Coronary artery (tissue), 2 donors: ENCODE measurements at places on chromosomes 6 and 20.

- DNase-seq: no peak
Measured at GRCh38 chr20:25537890-25538289, 47.4 kb downstream of the NINL start.

DNA sequence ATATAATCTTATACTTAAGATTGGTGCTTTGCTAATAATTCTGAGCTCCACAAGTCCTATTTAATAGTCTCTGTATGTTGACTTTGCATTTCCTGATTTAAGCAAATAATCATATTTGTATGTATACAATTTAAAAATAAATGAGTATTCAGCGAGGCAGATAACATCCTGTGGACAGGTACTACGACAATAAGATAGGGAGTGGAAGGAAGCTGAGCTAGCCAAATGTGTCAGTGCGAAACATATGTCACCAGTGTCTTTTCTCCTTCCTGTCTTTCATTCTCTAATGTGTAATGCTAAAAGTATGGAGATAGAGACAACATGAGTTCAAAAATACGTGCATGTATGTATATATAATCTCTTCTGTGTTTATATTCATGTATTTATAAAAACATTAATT, 359.6 kb upstream of the KCNQ5 start:
- no peak for DNase-seq

- DNase-seq: no peak
Measured at GRCh38 chr20:62475027-62475771, 596 bp downstream of the GATA5 start.

GRCh38 chr6:5108536-5109150, 23.5 kb downstream of the PPP1R3G start:
- DNase-seq: no peak

GRCh38 chr6:136501096-136501495, 49.1 kb downstream of the MAP7 start:
- DNase-seq: no peak

DNA sequence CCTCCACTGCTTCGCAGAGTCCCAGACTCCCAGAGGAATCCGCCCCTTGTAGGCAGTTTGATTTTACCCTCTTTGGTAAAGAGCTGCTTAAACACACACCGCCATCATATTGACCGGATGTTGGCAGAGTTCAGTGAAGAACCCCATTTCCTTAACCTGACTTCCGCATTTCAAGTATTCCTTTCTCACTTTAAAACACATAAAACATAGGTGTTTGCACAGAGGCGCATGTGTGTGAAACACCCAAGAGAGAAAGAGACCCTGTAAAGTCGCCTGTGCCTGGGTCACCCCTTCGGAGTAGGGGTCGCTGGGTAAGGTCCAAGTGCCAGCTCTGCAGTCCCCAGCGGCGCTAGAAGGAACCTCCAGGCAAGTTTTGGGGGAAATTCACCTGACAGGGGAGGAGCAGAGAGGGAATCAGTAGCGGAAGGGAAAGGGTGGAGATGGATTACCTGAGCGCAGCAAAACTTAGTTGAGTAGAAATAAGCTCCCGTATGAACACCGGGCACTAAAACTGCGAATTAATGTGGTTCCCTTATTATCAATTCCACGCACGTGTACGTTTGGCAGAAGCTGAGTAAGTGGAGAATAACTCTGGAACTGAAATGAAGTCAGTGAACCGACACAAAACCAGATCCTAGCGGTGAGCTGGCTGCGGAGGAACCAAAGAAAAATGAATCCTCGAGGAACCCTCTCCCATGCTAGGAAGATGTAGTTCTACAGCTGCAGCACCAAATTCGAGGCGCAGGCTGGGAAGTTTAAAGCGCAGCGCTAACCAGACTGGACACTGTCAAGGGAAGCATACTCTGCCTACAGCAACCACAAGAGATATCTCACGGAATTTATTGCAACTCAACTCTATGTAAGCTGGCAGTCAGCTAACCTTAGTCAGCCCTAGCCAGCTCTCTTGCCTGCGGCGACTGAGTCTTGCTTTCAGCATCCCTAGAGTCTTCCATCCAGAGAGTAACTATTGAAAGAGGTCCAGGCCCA, 3.5 kb upstream of the HTR1B start:
- DNase-seq: no peak

- no peak for DNase-seq
Measured at GRCh38 chr6:51105357-51105756, 286.7 kb downstream of the TFAP2B start.

DNA sequence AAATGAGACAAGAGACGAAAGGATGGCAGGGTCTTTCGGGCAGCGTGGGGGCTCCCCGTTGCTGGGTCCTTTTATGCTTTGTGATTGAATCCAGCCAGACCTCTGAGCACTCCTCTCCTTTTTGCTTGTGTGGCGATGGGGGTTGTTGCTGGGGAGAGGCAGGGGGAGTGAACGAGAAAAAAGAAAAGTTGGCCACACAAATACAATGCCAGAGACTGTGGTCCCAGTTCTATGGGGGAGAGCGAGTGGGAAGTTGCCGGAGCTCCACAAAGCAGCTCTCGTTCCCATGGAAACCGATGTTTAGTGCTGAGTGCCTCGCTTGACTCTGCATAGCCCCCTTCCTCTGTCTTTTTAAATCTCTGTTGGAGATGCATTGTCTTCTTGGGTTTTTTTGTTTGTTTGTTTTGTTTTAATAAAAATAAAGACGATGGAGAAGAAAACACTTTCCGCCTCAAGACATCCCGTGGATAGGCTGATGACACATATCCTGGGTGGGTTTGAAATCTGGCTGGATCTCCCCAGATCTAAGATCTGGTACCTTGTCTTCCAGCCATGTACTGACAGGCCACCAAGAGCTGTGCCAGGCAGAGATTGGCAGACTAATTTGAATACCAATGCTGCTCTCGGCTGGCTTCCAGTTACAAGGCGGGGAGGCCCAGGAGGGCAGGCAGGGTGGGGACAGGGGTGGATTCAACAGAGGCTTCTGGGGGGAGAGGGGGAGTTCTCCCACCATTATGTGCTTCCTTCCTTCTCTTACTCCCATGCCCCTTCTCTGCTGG, 529.3 kb downstream of the QKI start:
- DNase-seq: no peak

GRCh38 chr6:146901940-146902816, 302.0 kb upstream of the STXBP5 start:
- no peak for DNase-seq

DNA sequence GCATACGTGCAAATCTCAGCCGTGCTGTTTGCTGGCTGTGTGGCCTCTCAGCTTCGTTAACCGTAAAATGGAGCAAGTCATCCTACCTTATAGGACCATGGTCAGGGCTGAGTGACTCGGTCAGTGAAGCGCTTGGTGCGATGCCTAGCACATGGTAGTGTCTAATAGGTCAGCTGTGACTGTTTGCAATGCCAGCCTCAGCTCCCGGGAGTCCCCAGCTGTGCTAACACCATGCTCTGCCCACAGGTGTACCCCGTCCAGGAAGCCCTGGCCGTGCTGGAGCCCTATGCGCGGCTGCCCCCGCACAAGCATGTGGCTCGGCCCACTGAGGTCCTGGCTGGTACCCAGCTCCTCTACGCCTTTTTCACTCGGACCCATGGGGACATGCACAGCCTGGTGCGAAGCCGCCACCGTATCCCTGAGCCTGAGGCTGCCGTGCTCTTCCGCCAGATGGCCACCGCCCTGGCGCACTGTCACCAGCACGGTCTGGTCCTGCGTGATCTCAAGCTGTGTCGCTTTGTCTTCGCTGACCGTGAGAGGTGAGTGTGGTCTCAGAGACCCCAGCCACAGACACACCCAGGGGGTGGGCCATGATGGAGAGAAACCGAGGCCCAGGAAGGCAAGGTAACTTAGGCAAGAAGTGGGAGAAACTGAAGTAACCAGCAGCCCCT, 10.6 kb downstream of the TRIB3 start:
- no peak for DNase-seq

- DNase-seq: no peak
Measured at GRCh38 chr6:679282-679681, 13.7 kb downstream of the EXOC2 start.

DNA sequence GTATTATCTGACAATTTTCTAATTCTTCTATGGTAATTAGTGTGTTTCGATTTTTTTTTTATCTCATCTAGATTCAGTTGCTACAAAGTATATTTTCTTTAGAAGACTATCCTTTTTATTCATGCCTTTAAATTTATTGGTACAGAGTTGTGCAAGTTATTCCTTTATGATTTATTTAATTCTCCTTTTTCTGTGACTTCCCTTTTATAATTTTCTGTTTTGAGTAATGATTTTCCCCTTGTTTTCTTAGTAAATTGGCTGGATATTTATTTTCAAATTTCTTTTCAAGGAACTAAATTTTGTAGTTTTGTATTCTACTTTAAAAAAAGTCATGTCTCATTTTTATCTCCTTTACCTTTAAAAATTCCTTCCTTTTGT, 2.4 kb upstream of the IL22RA2 start:
- no peak for DNase-seq

GRCh38 chr6:125507987-125508655, 206.4 kb upstream of the HDDC2 start:
- no peak for DNase-seq
